ENCODE measurements at places on chromosomes 1 and 21. TPM values are rescaled to one million over a fixed set of nuclear protein-coding genes. Genes with fewer than 3 reads are reported as not detected.

The FAM151A gene
- 0.32 TPM for total RNA-seq

The PDE4B gene
- 7.8 TPM for total RNA-seq

The HRNR gene
- total RNA-seq: not detected

The LINGO4 gene
- total RNA-seq: not detected

The AMY1B gene
- total RNA-seq: not detected

All from A549 treated with Mapracorat at 1 μM for 4 hours (cell line).